ENCODE measurements at places on chromosomes 7 and 10.

GRCh38 chr7:150359622-150360362 is 8.8 kb upstream of the REPIN1 start:
- no peak for DNase-seq

DNA sequence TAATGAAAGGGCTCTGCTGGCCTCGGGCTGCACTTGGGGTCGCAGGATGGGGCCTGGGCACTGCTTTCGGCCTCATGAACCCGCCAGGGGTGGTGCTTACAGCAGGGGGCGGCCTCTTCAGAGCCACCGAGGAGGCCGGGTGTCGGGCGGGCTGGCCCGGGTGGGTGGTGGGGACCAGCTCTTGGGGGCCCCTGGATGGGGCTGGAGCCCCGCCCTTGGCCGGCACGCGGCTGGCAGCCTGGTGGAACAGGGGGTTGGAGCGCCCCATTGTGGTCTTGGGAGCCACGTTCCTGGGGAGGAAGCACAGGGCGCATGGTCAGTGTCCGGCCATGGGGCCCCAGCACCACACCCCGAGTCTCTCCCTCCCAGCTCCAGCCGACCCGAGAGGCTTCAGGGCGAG is 8.8 kb downstream of the ADAM8 start:
- no peak for DNase-seq

DNA sequence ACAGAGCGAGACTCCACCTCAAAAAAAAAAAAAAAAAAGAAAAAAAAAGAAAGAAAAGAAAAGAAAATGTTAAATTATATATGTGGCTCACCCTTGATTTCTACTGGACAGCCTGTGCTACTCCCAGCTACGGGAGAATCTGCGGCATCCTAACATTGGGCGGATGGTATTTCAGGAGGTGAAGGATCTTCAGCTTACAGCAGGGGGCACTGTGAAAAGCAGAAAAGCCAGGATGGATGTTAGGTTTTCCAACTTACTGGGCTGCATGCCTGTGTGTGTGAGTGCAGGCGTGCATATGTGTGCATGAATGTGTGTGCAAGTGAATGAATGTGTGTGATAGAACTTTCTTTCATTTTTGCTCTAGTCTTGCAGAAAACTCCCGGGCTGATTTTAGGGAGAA is 1066.5 kb downstream of the TYW1 start:
- no peak for DNase-seq

DNA sequence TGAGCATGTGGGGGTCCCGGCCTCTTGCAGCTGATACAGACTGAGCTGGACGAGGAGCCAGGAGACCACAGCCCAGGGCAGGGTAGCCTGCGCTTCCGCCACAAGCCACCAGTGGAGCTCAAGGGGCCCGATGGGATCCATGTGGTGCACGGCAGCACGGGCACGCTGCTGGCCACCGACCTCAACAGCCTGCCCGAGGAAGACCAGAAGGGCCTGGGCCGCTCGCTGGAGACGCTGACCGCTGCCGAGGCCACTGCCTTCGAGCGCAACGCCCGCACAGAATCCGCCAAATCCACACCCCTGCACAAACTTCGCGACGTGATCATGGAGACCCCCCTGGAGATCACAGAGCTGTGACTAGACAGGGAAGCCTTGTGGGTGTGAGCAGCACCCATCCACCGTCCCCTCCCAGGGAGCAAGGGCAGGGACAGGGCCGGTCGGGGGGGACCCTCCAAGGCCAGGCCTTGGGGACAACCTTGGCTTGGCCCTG is 36.1 kb downstream of the PSAP start:
- DNase-seq = no peak

DNA sequence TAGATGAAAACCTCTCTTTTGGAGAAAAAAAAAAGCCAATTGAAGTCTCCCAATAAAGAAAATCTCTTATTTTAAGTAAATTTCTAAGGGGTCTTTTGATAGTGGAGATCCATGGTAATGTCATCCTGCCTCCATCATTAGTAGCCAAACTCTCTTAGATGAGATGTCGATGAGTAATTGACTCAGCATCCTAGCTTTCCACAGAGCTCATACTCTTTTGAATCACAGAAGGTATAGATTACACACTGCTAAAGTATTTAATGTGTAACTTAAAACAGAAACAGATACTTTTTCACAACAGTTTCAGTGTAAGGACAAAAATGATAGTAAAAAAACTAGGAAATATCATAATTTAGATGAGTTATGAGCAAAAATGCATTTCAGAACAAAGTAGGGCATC is 19.4 kb downstream of the MAGI2 start:
- no peak for DNase-seq

DNA sequence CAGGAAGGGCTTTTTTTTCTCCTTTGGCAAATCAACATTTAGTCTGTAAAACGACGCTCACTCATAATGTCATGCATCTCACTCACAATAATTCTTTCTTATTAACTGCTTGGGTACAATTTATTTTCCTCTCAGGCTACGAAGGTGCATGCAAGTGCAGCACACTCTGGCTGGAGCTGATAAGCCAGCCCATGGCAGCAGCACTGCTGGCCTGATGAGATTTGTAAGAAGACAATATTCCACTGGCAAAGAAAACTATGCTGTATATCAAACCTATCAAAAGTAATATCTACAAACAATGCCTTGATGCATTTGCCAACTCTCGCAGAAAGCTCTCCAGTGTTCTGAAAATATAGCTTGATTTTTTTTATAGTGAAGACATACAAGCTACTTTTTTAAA is 170.0 kb upstream of the PHF14 start:
- no peak for DNase-seq

- DNase-seq = no peak
Measured at GRCh38 chr7:73719806-73720169, 319 bp upstream of the STX1A start.
